Smooth muscle cell of the umbilical artery (primary cell): ENCODE measurements at places on chromosomes 1 and 21. TPM values are rescaled to one million over a fixed set of nuclear protein-coding genes. Genes with fewer than 3 reads are reported as not detected.

SERINC2 gene
- 2.7 and 8.5 TPM in 2 replicates for total RNA-seq

TMEM200B gene
- total RNA-seq: 4.8 and 5.6 TPM in 2 replicates

OR14A2 gene
- not detected in 2 replicates for total RNA-seq

IGSF8 gene
- total RNA-seq: 53.2 and 56.4 TPM in 2 replicates

GRIK3 gene
- not detected in 2 replicates for total RNA-seq

URB2 gene
- total RNA-seq: 9.5 and 19.1 TPM in 2 replicates

AMPD1 gene
- not detected in 2 replicates for total RNA-seq

SSX2IP gene
- total RNA-seq: 9.5 and 20.0 TPM in 2 replicates

CHRM3 gene
- total RNA-seq: 0.59 and 2.8 TPM in 2 replicates

KCNJ15 gene
- 0.74 and 1.8 TPM in 2 replicates for total RNA-seq

TXNIP gene
- total RNA-seq: 10.4 and 18.1 TPM in 2 replicates

DNAJC6 gene
- 0.89 and 2.0 TPM in 2 replicates for total RNA-seq

TEDDM1 gene
- total RNA-seq: not detected in 2 replicates
